ENCODE measurements at places on chromosomes 5 and 9.

DNA sequence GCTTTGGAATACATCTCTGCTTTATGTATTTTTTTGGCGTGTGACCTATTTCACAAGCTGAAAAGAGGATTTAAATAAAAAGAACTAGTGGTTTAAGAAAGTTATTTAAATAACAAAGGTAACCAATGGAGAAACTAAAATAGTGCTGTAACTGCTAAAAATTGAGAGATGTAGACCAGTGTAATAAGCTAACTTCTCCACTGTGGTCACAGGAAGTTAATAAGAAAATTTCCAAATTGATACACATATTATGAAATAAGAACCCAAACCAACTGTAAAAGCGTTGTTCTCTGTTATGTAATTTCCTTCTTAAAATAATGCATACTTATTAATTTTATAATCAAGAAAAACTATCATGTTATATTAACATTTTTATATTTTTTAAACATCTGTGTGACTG, 29.1 kb upstream of the ZFAND5 start:
- DNase-seq: no peak

GRCh38 chr9:71210326-71210725, 88.9 kb upstream of the TRPM3 start:
- no peak for DNase-seq

GRCh38 chr9:128021098-128021497, 40.3 kb upstream of the EEIG1 start:
- DNase-seq: no peak

- DNase-seq: no peak
Measured at GRCh38 chr5:131846536-131846935, 49.7 kb upstream of the FNIP1 start.

- DNase-seq: no peak
Measured at GRCh38 chr5:441996-442334, 1.0 kb upstream of the EXOC3 start.

DNA sequence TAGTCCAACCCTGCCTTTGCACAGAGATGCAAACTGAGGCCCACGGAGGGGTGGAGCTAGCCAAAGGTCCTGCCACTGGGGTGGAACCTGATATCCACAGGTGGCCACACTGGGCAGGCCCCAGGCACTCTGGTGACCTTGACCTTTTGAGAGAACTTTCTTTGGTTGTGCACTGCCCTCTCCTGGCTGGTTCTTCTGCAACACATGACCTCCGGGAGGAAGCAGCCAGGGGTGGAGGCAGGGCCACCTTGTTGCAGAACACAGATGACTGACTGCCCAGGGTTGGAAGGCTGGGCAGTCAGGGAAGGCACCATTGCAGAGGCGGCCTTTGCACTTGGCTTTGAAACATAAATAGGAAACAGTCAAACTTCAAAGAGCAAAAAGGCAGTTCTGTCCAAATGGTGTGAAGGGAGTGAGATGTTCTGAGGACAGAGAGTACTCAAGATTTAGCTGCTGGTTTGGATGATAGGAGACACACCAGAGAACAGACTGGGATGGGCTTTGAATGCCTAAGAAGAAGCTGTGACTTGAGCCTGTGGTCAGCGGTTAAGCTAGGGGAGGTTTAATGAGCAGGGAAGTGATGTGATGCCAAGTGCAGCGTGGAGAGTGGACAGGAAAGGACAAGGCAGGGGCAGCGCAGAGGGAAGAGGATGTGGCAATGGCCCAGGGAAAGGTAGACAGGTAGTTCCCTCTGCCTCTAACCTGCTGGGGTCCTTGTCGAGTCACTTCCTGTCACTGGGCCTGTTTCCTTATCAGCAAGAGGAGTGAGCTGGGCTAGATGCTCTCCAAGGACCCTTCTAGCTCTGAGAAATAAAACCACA, 6.8 kb upstream of the TCOF1 start:
- DNase-seq: peak; percentile 86

DNA sequence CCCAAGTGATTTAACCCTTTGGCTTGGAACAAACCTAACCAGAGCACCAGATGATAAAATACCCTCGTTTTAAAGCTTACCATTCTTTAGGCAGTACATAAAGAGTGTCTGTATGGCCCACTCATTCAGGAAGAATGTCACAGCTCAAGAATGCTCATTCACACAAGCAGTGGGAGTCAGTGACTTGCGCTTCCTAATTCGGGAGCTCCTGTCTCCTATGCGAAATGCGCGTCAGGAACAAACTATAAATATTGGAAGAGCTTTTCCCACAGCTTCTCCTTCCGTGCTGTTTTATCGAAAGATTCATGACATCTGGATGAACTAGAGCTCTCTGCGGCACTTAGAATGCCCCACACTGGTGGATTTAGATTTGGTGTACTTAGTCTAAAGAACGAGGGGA, 66.6 kb downstream of the NTRK2 start:
- no peak for DNase-seq

GRCh38 chr5:83474161-83474796, 2.7 kb downstream of the VCAN start:
- DNase-seq: peak; percentile 93

DNA sequence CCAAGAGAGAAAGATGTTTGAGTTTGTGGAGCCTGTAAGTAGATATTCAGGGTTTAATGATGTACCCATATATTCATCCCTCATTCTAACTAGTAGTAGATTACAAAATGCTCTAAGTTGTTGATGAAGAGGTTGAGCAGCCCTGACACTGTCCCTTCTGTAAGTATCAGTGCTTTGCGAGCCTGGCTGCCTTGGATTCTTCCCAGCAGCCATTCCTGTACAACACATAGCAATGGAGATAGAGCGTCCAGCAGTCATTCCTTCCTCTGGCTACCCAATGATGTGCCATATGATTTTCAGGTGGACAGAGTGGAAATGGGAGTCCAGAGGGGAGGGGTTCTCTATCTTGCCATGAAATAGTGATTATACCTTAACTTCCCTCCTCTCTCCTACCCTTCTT, 124.1 kb downstream of the ARHGAP26 start:
- DNase-seq: no peak

- peak; percentile 64 for DNase-seq
Measured at GRCh38 chr5:143569213-143569701, 165.8 kb upstream of the NR3C1 start.

DNA sequence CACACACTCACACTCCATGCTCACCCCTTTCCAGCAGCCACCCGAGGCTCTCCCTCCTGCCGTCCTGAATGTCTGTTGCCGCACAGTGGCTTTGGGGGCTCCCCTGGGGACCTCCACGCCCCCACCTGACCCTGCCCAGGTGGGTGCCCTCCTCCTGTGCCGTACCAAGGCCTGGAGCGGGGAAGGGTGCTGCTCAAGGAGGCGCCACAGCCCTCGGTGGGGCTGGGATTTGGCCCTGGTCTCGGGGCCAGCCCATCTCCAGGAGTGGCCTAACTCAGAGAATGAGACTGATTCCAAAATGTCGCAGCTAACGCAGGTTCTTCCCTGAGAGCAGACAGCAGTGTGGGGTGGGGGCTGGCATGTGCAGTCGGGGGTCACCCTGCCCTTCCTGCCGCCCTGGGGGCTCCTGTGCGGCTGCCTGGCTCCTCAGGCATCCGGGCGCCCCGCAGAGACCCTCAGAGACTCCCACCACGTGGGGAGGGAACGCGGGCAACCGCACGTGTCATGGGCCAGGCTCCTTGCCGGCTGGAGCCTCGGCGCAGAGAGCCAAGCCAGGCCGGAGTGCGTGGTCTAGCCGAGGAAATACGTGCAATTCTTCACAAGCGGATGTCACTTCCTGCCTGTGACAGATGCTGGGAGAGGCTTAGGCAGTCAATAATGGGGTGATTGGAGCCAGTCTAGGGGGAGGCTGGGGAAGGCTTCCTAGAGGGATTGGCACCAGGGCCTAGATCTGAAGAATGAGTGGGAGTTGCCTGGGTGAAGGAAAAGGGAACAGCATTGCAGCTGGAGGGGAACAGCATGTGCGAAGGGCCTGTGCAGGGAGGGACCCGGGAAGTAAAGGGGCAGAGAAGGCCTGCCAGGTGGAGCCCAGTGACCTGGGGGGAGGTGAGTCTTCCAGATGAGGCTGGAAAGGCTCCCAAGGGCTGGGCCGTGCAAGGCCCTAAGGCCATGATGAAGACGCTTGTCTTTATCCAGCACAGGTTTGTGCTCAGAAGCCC, 44.1 kb downstream of the C9orf50 start:
- DNase-seq: peak; percentile 64

DNA sequence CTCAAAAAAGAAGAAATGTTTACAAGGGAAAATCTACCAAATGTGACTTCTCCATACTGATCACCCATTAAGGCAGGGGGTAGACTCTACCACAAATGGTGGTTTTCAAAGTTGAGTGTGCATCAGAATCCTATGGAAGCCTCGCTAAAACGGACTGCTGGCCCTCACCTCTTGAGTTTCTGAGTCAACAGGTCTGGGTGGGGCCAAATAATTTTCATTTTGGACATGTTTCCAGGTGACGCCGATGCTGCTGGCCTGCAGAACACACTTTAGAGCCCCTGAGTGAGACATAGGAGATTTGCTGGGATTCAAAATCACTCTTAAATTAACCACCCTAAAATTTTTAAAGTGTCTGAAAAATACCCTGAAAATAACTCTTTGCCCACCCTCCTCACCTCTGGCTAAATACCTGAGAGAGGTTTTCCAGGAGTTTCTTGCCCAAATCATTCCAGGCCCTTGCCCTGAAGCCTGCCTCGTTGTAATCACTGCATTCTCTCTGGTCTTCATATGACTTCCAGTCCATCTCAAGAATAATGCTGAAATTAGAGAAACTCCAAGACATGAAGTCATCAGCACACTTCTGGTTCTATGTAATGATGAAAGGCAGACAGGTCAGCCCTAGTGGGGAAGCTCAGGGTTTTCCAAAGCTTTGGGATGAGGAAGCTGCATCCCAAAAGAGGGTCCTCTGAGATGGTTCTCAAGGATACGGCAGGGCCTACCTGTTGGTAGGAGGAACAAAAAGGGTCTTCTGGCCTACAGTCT, 18.2 kb downstream of the C9orf152 start:
- DNase-seq: no peak

DNA sequence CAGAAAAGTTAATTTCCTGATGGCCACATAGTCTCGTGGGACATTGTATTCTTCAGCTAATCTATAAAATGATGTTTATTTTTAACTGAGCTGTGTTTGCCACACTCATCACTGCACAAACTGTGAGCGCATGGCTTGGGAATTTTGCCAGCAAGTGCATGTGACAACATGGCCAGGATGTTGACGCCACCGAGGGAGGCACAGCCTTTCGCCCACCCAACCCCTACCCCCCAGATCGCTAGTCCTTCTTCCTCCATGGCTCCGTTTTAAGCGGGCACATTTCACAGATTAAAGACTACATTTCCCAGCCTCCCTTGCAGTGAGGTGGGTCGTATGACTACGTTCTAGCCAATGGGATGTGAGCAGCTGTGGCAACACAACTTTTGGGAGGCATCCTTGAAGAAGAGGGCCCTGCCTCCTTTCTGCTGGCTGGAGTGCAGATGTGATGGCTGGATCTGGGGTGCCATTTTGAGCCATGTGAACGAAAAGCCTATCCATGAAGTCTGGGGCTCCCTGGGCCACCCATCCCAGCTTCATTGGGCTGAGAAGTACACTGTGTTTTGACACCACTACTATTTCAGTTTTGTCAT, 7.9 kb downstream of the NRARP start:
- DNase-seq: peak; percentile 72

DNA sequence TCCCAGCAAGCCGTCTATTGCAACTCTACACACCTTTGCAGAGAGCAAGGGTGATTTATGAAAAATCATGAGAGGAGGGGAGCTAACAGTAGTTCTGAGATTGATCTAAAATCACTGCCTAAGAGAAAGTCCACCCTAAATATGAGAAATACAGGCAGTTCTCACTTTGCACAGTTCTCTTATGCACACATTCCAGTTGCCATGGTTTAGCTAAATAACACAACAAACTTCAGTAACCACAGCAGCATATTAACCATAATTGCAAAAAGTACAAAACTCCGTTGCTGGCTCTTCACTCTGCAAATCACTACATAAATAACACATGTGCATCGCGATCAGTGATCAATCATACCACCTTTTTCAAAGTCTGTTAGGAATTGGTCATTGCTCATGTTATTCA, 31.1 kb downstream of the PGGT1B start:
- DNase-seq: no peak

DNA sequence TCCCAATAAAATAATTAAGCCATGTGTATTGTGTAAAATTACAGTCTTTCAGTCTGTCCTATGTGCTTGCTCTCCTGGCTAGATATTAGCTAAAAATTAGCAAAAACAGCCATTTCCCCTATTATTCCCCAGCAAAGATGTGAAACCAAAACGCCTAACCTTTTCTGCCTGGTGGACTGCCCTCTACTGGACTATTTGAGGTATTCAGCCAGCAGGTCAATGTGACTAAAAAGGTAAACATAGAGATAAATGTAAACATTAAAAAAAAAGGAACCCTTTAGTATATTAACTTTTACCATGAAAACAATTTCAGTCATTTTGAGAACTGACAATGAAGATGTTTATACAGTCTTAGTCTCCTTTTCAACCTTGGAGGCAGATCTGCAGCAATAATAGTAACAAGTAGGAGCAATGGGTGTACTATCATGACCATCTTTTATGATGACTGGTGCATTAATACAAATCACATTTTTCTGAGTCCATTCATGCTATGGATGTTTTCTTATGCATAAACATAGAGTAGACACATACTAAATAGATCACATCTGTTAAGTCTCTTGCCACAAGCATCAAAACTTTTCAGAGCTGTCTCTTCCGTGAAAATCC, 10.1 kb downstream of the ATG12 start:
- peak; percentile 41 for DNase-seq

DNA sequence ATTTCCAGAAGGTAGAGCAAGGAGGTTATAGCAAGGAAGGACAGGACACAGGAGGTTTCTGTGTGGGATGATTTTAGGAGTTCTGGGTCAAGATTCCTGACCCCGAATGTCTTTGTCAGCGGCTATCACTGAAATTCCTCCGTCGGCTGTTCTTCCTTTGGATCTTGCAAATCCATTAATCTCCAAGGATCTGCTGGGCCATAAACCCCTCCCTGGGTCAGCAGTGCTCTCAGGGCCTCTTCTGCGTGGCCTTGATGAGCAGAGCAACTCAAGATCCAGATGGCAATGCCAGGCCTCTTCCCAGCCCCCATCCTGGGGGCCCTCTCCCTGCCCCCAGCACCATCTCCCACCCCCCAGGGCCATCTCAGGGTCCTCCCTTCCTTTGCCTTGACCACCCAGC, 16.3 kb upstream of the COL27A1 start:
- peak; percentile 59 for DNase-seq

DNA sequence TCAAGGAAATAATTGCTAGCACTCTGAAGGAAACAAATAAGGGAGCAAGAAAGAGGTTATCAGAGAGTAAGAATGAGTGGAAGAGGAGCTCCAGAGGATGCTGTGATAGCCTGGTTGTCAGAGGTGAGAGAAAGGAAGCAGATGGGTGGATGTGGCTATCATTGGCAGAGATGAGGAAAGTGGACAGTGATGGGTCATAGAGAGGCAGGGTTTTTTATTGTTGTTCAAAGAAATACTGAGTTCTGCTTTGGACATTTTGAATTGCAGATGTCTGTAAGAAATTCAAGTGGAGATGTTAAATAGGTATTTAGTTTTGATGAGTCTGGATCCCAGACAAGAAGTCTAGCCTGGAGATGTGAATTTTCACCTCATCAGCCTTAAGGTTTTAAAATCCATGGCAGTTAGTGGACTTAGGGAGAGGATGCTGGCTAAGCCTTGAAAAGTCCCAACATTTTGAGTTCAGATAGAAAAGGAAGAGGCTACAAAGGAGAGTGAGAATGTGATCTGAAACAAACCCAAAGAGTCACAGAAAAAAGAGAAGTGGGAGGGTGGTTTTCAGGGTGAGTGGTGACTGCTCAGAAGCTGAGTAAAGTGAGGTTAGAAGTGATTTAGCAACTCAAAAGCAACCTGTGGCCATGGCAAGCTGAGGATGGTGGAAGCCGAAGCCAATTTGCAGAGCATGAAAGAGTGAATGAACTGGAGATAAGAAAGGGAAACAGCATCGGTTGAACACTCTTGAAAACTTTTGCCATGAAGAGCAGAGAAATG, 50.4 kb downstream of the PPIC start:
- DNase-seq: no peak

GRCh38 chr5:116420540-116420939, 154.1 kb downstream of the SEMA6A start:
- no peak for DNase-seq

Data from fibroblast of villous mesenchyme (primary cell).